ENCODE measurements at places on chromosomes 16 and 17. TPM values are rescaled to one million over a fixed set of nuclear protein-coding genes. Genes with fewer than 3 reads are reported as not detected.

The DHRS7C gene
- not detected for total RNA-seq

The TBKBP1 gene
- total RNA-seq = 12.5 TPM

The ABCA8 gene
- total RNA-seq = 198 TPM

The SERPINF2 gene
- total RNA-seq = 0.20 TPM

The PRM1 gene
- not detected for total RNA-seq

The GRB7 gene
- 0.13 TPM for total RNA-seq

The CCL1 gene
- total RNA-seq = not detected

The OR1A1 gene
- not detected for total RNA-seq

The RPRML gene
- total RNA-seq = not detected

The SSTR5 gene
- not detected for total RNA-seq

The SLFN13 gene
- total RNA-seq = 4.0 TPM

The CCL23 gene
- not detected for total RNA-seq

The CHST4 gene
- total RNA-seq = not detected

The KCNG4 gene
- not detected for total RNA-seq

The THRA gene
- 51.5 TPM for total RNA-seq

The MYH11 gene
- total RNA-seq = 1.2 TPM

The PRCD gene
- 4.5 TPM for total RNA-seq

The TBC1D3 gene
- total RNA-seq = not detected

The LYRM9 gene
- 3.1 TPM for total RNA-seq

The CBX2 gene
- total RNA-seq = 0.26 TPM

The KRTAP9-4 gene
- total RNA-seq = not detected

The CMIP gene
- total RNA-seq = 24.9 TPM

The RAB40C gene
- total RNA-seq = 13.6 TPM

The CCDC47 gene
- total RNA-seq = 94.5 TPM

The ZNF594 gene
- total RNA-seq = 5.7 TPM

The MT1F gene
- not detected for total RNA-seq

The FBXW10 gene
- total RNA-seq = not detected

The CASKIN1 gene
- total RNA-seq = 0.20 TPM

The TMEM204 gene
- 18.9 TPM for total RNA-seq

The SPATA32 gene
- total RNA-seq = not detected

The PPL gene
- 7.7 TPM for total RNA-seq

Data from smooth muscle cell of the pulmonary artery (primary cell).